Activated CD4-positive, alpha-beta memory T cell treated with anti-CD3 and anti-CD28 coated beads, Interleukin-2, amount 10 ng/mL, durations not matched to agents 7 days and 5 days (primary cell): ENCODE measurements at places on chromosomes 4 and X. TPM values are rescaled to one million over a fixed set of nuclear protein-coding genes. Genes with fewer than 3 reads are reported as not detected.
A peak's percentile ranks its signal among the peaks of the same experiment; 100 is the strongest.

- peak; percentile 36 for DNase-seq
Observed at GRCh38 chrX:39152106-39152649, 350.9 kb downstream of the MID1IP1 start.

DNA sequence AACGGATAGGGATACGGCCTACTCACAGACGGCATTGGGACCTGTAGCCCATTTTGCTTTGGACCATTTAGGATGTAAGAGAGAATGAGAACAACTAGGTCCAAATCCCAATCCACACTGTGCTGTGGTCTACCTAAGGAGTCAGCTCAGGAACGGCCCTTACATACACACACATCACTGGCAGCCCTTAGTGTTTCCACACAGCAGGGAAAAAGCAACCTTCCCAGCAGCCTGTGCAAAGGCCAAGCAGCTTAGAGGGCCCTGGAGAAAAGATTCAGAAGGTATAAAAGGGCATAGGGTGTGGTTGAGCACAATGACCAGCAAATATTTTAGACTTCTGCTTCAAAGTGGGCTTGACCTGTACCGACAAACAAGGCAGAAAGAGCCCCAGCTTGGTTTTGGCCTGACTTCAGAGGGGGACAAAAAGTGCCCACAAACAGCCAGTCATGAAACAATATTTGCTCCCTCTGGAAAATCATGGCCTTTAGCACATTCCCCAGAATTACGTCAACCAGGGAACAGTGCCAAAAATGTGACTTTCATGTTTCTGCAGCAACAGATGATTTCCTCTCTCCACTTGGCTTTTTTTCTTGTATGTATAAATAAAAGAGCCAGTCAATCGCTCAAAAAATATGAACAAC is 359.5 kb upstream of the FGF16 start:
- no peak for DNase-seq

- no peak for DNase-seq
Observed at GRCh38 chr4:38574559-38575333, 89.3 kb upstream of the KLF3 start.

DNA sequence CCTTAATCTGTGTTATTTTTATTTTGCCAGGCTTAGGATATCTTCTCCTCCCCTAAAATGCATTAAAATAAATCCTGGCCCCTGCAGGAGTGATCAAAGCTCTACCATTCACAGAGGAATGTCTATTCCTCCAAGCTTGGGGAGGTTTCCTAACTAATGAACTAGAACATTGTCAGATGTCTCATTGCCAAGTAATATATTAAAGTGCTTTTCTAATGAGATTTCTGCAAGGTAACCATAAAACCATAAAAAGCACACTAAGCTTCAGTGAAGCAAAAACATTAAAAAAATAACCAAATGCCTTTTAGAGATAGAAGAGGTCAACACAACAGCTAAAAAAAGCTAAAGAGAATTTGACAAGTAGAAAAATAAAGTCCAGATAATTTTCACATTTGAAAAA is 34.8 kb downstream of the IGFBP7 start:
- no peak for DNase-seq

DNA sequence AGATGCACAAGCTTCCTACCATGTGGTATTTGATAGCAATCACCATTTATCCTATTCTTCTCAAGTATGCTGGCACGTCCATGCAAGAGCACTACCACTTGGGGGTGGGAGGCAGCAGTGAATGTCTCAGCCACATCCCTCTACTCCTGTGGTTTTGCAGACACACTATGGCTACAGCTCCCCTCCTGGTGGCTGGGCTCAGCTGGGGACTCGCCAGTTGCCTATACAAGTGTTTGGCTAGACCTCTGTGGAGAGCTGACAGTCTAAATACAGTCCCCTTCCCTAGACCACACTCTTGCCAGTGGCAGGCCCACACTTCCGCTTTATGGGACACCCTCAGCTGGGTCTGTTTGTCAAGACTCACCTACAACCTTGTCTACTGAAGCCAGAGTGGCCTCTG is 53.2 kb downstream of the ADGRA3 start:
- no peak for DNase-seq

- DNase-seq, result no peak
Observed at GRCh38 chr4:82282875-82283274, 90.9 kb downstream of the HNRNPD start.

DNA sequence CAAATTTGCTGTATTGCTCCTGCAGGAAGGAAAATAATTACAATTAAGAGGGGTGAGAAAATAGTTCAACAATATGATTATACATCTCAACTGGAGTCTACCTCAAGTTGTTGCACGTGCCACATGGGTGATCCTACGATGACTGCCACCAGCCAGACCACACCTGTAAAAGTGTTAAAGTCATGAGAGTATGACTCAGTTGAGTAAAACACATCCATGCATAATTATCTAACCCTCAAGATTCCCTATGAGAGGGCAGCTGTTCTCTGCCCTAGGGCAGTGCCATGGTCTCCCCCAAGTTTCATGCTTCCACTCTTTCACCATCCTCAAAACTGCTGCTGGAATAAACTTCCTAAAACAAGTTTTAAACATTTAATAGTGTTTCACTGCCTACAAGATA is 44.1 kb downstream of the QRFPR start:
- no peak for DNase-seq

GRCh38 chr4:167129146-167129545 is 105.1 kb downstream of the SPOCK3 start:
- no peak for DNase-seq

- no peak for DNase-seq
Observed at GRCh38 chrX:8813036-8813435, 11.9 kb upstream of the FAM9A start.

DNA sequence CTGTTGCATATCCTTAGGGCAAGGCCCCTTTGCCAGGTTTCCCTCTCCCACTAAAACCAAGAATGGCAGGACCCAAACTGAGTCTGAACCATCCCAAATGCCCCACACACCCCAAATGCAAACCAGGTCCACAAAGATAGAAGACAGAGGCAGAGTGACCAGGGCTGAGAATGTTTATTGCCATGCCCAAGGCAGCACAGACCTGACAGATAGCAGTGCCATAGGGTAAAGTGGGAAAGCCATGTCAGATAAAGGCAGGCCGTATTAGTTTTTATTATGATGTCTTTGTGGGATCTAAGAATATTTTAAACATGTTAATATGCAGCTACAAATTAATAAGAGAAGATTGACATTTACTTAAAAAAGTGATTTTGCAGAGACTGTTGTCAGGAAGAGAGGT is 29.6 kb upstream of the MND1 start:
- DNase-seq, result no peak

DNA sequence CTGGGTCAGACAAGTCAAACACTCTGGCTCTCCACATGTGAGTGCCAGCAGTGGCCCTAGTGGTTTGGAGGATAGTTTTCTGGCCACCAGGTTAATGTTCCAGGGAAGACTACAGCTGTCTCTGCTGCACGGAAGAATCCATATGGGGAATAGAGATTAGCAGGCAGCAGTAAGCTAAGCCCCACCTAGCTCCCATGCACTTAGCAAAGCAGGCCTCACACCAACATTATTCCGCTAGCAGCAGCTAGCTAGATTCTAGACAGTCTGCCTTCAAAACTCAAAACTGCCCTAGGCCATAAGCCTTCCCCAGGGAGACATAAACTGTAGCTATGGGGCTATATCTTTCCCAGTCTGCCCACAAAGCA is 203.4 kb downstream of the CHIC1 start:
- DNase-seq, result no peak

DNA sequence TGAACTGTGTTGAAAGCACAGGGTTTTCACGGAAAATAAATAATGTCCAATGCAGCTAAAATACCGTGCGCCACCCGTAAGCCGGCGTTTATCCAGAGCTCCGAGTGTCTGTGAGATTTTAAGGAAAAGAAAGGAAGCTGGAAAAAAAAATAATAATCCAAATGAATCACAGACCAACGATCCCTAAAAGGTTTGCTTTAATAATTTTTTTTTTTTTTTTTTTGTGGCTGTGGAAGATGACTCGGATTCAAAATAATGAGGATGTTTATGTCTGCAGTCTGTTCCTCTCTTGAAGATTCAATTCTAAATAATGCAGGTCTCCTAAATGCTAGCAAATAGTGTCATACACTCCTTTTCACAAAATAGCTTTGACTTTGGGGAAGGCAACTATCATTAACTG is 84.6 kb upstream of the PPP2R3B start:
- no peak for DNase-seq

DNA sequence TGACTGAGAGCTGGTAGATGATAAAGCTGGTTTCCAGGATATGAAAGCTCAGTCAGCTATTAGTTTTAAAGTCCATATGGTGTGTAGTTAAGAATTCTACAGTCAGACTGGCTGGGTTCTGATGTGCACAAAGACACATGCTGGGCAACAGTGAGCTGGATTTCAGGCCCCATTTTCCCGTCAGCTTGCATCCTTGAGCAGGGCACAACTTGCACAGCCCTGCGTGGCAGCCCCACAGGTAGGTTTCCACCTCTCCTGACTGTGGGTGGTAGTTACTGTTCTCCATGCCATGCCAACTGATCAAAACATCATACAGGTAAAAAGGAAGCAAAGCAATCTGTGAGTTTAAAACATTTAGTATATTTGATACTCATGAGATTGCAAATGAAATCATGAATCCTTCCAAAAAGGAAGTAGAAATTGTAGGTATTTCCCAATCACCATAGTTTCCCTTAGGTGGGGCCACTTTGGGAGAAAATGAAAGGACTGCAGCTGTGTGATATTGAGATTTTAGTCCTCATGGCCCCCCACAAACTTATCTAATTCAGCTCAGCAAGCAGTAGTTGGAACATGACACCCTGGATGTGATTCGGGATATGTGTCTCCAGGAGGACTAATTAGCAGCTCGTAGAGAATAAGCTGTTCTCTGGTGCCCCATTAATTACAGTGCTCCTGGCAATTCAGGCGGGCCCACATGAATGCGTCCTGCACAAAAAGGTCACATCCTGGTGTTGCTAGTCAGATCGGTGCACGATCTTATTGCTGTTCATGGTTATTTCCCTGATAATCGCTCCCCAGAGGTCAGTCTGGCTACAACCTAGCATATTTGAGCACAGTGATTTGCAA is 42.4 kb upstream of the NOCT start:
- no peak for DNase-seq

GRCh38 chrX:130714135-130714534 is 188.9 kb downstream of the ENOX2 start:
- no peak for DNase-seq

DNA sequence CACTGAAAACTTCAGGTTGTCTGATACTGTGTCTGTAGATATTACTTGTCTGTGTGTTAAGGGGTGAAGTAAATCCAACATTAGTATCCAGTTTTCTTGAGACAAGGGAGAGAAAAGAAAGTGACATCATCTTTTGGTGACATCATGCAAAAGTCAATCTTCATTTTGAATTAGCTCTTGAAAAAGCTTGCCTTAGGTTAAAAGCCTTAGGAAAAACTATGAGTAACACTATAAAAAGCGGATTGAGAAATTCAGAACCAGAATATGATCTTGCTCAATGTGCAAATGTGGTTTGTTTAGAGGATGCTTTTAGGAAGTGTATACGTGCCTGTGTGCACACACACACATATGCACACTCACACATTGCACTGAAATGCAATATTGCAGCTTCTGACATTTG is 345.8 kb upstream of the CASK start:
- no peak for DNase-seq

DNA sequence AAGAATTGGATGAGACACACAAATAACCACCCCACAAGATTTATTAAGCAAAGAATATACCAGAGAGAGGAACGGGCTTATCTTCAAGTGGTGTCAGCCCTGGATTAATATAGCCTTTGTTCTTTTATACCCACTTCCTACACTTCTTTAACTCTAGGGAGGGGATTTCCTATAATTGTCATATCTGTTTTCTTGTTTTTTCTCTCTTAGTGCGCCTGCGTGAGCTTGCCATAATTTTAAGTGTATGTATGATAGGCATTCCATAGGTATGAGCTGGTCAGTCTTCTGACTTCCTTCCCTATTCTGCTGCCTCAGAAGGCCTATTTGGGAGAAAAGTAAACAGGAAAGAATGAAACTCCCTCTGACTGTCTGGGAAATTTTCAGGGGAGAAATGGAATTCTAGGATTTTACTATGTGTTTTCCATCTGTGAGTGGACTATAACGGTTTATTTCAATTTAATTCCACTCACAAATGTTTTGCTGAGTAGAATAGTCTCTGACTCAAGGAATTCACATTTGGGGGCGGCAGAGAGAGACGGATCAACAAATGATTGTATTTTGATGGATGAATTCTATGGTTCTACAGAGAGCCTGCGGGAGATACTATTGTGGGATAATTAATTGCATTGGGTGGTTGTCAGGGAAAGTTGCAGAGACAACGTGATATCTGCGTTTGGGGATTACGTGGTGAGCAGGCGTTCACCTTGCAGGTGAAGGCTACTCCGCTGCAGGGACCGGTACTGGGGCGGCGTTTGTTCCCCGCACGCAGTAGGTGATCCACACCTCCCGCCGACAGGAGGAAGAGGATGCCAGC is 626 bp upstream of the CEP135 start:
- DNase-seq, result peak; percentile 30

GRCh38 chr4:85051526-85051925 is 85.0 kb upstream of the WDFY3 start:
- no peak for DNase-seq

RASL11B gene
- total RNA-seq, result 0.25 TPM

TCEAL6 gene
- total RNA-seq, result not detected

SLC4A4 gene
- total RNA-seq, result 2.3 TPM

PPEF2 gene
- total RNA-seq, result 0.15 TPM

DIAPH2 gene
- 11.0 TPM for total RNA-seq

CD40LG gene
- 139 TPM for total RNA-seq

ZNF718 gene
- 8.9 TPM for total RNA-seq

ADH1C gene
- total RNA-seq, result not detected

CHIC1 gene
- total RNA-seq, result 6.5 TPM

TMSB15A gene
- total RNA-seq, result 0.45 TPM

NXF3 gene
- total RNA-seq, result not detected

MXRA5 gene
- total RNA-seq, result not detected
